GM06990 (cell line): ENCODE measurements at places on chromosomes 4 and X.

DNA sequence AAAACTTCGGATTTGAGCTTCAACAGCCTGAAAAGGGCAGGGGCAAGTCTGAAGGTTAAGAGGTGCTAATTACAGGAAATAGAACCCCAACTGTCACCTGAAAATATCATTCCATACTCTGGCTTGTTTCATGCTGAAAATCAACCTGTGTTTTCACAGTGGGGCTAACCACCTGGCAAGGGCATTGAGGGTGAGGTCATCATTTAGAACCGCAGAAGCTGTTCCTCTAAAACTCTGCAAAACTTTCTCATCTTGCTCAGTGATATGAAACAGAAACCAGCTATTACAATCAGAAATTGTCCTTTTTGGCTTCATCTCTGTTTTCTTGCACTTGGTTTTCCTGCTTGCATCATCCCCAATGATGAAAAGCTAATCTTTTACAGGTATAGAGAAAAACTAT lies 247.6 kb downstream of the DCLK2 start:
- peak; percentile 12 for DNase-seq

DNA sequence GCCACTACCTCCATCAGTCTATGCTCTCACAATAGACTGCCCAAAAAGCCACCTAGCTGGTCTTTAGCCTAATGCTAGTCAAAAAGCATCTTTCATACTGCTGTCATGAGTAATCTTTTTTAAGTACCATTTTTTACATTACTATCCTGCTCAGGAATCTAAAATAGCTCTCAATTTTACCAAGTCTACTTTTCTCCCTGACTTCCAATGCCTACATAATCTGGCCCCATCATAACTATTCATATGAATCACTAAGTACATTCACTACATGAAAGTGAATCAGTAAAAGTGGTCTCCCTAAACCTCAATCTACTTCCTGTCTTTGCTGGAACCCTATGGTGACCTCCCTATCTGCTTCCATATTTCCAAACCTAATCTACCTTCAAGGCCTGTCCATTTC lies 105.9 kb downstream of the THOC2 start:
- no peak for DNase-seq

DNA sequence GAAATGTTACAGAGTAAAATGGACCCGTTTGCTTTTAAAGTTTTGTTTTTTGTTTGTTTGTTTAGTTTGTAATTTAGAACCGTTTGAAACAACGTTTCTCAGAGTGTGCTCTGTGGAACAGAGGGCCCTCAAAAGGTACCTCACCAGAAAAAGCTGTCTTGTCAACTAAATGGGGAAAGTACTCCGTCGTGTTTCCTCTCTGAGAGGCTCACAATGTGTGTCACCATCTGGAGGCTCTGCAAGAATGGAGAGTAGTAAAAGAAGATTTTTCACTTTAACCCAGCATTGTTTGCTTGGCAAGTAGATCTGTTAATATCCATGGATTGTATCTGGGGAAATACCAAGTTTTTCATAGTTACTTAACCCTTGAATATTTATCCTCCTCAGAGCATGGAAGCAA lies 1.5 kb upstream of the ENPEP start:
- DNase-seq, result no peak

- no peak for DNase-seq
Observed at GRCh38 chr4:67770422-67770821, 16.2 kb upstream of the GNRHR start.

- DNase-seq, result peak; percentile 18
Observed at GRCh38 chrX:51496501-51497291, at the start of gene NUDT11. TSS of gene NUDT11 (minus strand) at chrX:51496592. CDS start at chrX:51496444, 148 bp downstream.

DNA sequence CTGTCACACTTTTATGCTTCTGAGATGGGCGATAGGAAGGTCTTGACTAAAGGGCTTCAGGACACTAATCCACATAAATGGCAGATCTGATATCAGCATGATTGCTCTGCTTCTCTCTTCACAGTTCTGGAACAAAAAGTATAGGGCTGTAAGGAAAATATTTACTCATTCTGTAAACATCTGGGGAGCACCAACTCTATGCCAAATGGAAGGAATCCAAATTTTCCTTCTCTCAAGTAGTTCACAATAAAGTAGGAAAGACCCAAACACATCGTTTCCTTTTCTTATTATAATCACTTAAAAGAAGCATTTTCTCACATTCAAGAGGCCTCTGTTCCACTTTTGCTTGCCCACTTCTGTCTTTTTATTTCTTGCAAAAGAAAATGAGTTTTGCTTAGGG lies 45.9 kb upstream of the F9 start:
- no peak for DNase-seq

DNA sequence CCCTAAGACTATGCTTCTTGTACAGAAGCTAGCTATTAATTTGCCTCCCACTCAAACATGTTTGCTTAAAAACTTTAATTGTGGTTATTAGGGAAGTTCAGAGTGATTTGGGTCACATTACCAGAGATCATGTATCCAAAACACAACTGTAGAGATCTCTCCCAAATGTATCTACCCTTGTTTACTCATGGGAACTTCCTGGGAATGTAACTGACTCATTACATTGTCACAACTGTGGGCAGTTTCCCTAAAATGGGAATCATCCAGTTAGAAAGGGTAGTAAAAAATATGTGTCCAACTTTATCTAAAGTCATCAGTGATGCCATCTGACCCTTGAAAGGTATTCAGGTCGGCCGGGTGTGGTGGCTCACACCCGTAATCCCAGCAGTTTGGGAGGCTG lies 40.3 kb upstream of the GLRA3 start:
- no peak for DNase-seq
